Neural crest cell (in vitro differentiated cells): ENCODE measurements at places on chromosomes 11 and 22. TPM values are rescaled to one million over a fixed set of nuclear protein-coding genes. Genes with fewer than 3 reads are reported as not detected.
A peak's percentile ranks its signal among the peaks of the same experiment; 100 is the strongest.

- no peak for DNase-seq
- no peaks in the 10 kb centered on the region for H3K27me3 ChIP-seq
- peaks cover 41% of the 10 kb centered on the region for H3K4me1 ChIP-seq
- H3K4me3 ChIP-seq, result no peak overlapping the region
- H3K27ac ChIP-seq, result peak overlapping the region; percentile 1
- H3K36me3 ChIP-seq, result peaks cover 12% of the 10 kb centered on the region
These were observed 7.6 kb downstream of the AMOTL1 start for GRCh38 chr11:94775567-94776327.

- H3K27me3 ChIP-seq, result no peaks in the 10 kb centered on the region
- no peak overlapping the region for H3K4me3 ChIP-seq
- H3K4me1 ChIP-seq, result peaks cover 20% of the 10 kb centered on the region
- H3K36me3 ChIP-seq, result no peaks in the 10 kb centered on the region
- no peak overlapping the region for H3K27ac ChIP-seq
- DNase-seq, result no peak
These were observed 282.7 kb upstream of the CCDC179 start for GRCh38 chr11:23143022-23143421.

The SLC22A6 gene
- total RNA-seq, result not detected in 2 replicates

The KIAA1671 gene
- 14.2 and 14.5 TPM in 2 replicates for total RNA-seq
